ENCODE measurements at places on chromosomes 1 and 21.

- peaks cover 16% of the 10 kb centered on the region for H3K27me3 ChIP-seq
- no peak overlapping the region for H3K27ac ChIP-seq
- H3K4me3 ChIP-seq, result no peak overlapping the region
- no peak for DNase-seq
- H3K36me3 ChIP-seq, result no peaks in the 10 kb centered on the region
These were observed 7.7 kb downstream of the KRTAP19-8 start for GRCh38 chr21:31030367-31031106.

DNA sequence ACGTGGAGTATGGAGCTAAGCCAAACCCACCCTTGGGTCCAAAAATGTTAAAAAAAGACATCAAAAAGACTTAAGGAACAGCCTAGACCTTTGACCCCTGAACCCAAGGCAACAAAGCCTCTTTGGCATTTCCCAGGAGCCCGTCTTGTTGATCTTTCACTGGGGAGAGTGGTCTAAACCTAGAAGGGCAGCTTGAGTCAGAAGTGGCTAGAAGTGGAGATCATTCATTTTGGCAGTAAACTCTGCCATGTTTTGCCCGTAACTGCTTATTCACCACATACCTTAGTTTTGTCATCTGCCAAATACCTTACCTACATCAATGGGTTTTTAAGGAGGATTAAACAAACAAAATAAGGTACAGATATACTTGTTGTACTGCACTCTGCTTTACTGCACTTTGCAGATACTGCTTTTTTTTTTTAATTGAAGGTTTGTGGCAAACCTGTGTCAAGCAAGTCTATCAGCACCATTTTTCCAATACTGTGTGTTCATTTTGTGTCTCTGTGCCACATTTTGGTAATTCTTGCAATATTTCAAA is 1.7 kb upstream of the CTSE start:
- H3K4me1 ChIP-seq, result peaks cover 4% of the 10 kb centered on the region
- no peaks in the 10 kb centered on the region for H3K36me3 ChIP-seq
- no peak for DNase-seq
- no peak overlapping the region for H3K27ac ChIP-seq
- H3K4me3 ChIP-seq, result no peak overlapping the region

GRCh38 chr1:116902027-116902426 is 7.7 kb upstream of the PTGFRN start:
- no peak overlapping the region for H3K4me3 ChIP-seq
- H3K4me1 ChIP-seq, result no peaks in the 10 kb centered on the region
- no peak for DNase-seq
- H3K36me3 ChIP-seq, result no peaks in the 10 kb centered on the region
- no peak overlapping the region for H3K27ac ChIP-seq
- peaks cover 20% of the 10 kb centered on the region for H3K27me3 ChIP-seq

DNA sequence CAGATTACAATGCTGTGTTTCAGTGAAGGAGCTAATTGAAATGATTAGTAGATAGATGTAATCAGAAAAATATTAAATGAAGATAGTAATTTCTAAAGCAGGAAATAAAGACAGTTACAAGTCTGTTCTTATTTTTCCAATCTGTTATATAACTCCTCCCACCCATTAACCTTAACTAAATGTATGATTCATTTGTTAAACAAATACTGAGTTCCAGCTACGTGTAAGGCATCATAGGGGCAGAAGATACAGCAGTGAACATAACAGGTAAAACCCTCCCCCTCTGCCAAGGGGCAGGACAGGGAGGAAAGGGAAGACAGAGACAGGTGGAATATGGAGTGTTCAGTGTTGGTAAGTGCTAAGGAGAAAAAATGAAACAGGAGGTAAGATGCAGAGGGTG is at the start of gene FAM177B:
FAM177B (plus strand) TSS at position 231 of the 400 bp plus-strand sequence. CDS start 9,344 bp downstream, outside the sequence.
- peaks cover 8% of the 10 kb centered on the region for H3K4me1 ChIP-seq
- no peak within 1 kb of the TSS for H3K4me3 ChIP-seq
- no peak for DNase-seq
- peaks cover 12% of the 10 kb centered on the region for H3K36me3 ChIP-seq
- H3K27ac ChIP-seq, result no peak within 1 kb of the TSS

DNA sequence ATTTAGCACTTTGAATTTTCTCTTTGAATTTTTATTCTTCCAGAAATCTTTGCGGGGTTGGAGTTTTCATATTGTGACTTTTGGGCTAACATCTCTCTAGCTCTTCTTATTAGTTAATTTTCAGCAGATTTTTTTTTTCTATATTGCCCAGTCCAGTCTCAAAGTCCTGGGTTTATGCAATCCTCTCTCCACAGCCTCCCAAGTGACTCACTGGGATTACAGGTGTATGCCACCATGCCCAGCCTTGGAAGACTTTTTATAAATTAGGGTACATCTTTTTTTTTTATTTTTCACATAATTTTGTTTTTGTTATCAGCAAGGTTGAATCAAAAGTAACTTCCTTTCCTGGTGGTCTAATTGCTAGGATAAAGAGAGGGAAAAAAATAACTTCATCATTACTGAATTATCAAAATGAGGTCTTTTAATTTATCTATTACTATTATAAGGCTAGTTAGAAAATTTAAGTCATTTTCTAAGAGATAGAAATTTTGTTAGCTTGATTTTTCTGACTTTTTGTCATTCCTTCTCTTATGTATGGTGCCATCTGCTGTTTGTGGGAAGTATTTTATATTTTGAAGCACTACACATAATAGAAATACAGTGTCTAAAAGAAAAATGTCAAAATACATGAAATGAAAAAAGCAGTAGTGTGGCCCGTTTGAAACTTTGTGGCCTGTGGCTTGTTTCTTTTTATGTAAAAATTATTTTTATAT is 273.4 kb upstream of the CACYBP start:
- no peak for DNase-seq
- no peaks in the 10 kb centered on the region for H3K36me3 ChIP-seq
- H3K4me3 ChIP-seq, result no peak overlapping the region
- H3K27ac ChIP-seq, result no peak overlapping the region
- no peaks in the 10 kb centered on the region for H3K27me3 ChIP-seq

DNA sequence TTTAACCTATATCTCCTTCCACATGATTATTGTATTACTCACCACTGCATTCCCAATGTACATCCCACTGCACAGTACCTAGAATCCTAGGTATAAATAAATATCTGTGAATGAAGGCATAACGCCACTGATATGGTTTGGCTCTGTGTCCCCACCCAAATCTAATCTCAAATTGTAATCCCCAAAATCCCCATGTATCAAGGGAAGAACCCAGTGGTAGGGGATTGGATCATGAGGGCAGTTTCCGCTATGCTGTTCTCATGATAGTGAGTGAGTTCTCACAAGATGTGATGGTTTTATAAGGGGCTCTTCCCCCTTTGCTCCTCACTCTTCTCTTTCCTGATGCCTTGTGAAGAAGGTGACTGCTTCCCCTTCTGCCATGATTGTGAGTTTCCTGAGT is 599.0 kb upstream of the ADGRL2 start:
- no peak for DNase-seq
- H3K36me3 ChIP-seq, result no peaks in the 10 kb centered on the region
- H3K4me3 ChIP-seq, result no peak overlapping the region
- H3K4me1 ChIP-seq, result no peaks in the 10 kb centered on the region
- no peak overlapping the region for H3K27ac ChIP-seq

GRCh38 chr1:8701794-8702471 is 115.5 kb downstream of the RERE start:
- H3K27ac ChIP-seq, result peak overlapping the region; percentile 89
- H3K4me1 ChIP-seq, result peaks cover 37% of the 10 kb centered on the region

- no peaks in the 10 kb centered on the region for H3K27me3 ChIP-seq
- peaks cover 3% of the 10 kb centered on the region for H3K4me1 ChIP-seq
- no peaks in the 10 kb centered on the region for H3K36me3 ChIP-seq
- H3K4me3 ChIP-seq, result peak overlapping the region; percentile 69
- H3K27ac ChIP-seq, result no peak overlapping the region
- DNase-seq, result peak; percentile 95
These were observed 10.8 kb upstream of the FAAP20 start for GRCh38 chr1:2205191-2205952.

GRCh38 chr1:20375563-20375962 is 84.9 kb downstream of the VWA5B1 start:
- no peak overlapping the region for H3K4me3 ChIP-seq
- no peaks in the 10 kb centered on the region for H3K4me1 ChIP-seq
- peaks cover 24% of the 10 kb centered on the region for H3K27me3 ChIP-seq
- H3K27ac ChIP-seq, result no peak overlapping the region

- no peaks in the 10 kb centered on the region for H3K27me3 ChIP-seq
- no peak overlapping the region for H3K4me3 ChIP-seq
- H3K4me1 ChIP-seq, result peaks cover 44% of the 10 kb centered on the region
- H3K27ac ChIP-seq, result peak overlapping the region; percentile 32
- H3K36me3 ChIP-seq, result peaks cover 25% of the 10 kb centered on the region
These were observed 15.1 kb upstream of the DUSP10 start for GRCh38 chr1:221756830-221757551.

GRCh38 chr1:151184211-151184610 is 5.8 kb downstream of the VPS72 start:
- H3K27ac ChIP-seq, result no peak overlapping the region
- H3K4me3 ChIP-seq, result no peak overlapping the region
- no peaks in the 10 kb centered on the region for H3K27me3 ChIP-seq

GRCh38 chr1:1197551-1198422 is 8.6 kb downstream of the TNFRSF18 start:
- H3K36me3 ChIP-seq, result peaks cover 3% of the 10 kb centered on the region
- H3K27me3 ChIP-seq, result no peaks in the 10 kb centered on the region
- peaks cover 4% of the 10 kb centered on the region for H3K4me1 ChIP-seq
- no peak overlapping the region for H3K4me3 ChIP-seq

DNA sequence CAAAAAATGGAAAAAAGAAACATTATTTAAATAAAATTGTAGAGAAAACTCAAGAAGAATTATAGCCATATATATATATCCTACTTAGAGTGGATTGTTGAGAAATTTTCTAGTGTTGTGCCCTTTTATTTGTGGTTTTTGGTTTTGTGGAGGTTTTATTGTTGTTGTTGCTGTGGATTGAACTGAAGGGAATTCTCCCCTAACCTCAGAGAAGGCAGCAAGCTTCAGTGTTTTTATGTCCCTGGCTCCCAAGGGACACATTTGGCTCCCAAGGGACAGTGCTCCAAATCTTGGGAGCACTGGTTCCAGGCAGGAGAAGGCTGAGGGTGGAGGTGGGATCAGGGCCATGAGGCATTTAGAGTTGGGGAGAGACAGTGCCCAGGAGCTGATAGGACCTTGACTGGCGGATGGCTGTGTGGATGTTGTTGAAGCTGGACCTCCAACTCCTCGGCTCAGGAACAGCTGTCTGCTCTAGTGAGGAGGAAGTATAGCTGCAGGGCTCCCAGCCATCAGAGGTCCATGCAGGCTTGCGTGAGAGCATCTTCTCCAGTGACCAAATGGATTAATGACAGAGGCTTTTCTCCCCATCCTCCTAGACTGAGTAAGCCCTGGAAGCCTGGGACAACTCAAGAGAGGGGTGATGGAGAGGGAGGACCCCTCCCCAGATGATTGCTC is 100.5 kb downstream of the TEX35 start:
- H3K27me3 ChIP-seq, result peaks cover 2% of the 10 kb centered on the region
- no peak for DNase-seq
- no peak overlapping the region for H3K4me3 ChIP-seq
- H3K4me1 ChIP-seq, result no peaks in the 10 kb centered on the region

DNA sequence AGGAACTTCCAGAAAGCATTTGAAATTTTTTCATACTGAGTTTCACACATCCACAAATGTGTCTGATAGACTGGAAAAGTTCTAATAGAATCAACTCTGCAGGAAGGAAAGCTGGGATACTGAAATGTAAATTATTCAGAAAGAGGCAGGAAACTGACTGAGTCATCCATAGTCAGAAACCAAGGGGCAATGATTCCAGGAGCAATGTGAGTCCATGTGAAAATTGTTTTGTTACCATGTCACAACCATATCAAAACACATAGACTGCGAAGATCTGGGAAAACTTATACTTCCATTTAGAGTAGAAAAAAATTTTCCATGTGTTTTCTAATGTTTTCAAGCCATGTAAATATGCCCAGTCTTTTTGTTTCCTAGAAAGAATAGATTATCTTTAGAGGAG is 142.3 kb upstream of the TMPRSS15 start:
- H3K4me3 ChIP-seq, result no peak overlapping the region
- no peaks in the 10 kb centered on the region for H3K27me3 ChIP-seq
- H3K36me3 ChIP-seq, result no peaks in the 10 kb centered on the region
- H3K27ac ChIP-seq, result no peak overlapping the region
- no peaks in the 10 kb centered on the region for H3K4me1 ChIP-seq
- no peak for DNase-seq

Data from activated naive CD8-positive, alpha-beta T cell treated with anti-CD3 and anti-CD28 coated beads, Interleukin-2, amount 10 ng/mL, durations not matched to agents 7 days and 5 days (primary cell).